Breast epithelium (tissue), 4 donors: ENCODE measurements at places on chromosomes 7 and 10. TPM values are rescaled to one million over a fixed set of nuclear protein-coding genes. Genes with fewer than 3 reads are reported as not detected.

The TMEM236 gene
- 0.66 TPM for total RNA-seq

The RPS24 gene
- total RNA-seq = 3,927 TPM

The PRF1 gene
- 2.2 TPM for total RNA-seq

The CTAGE4 gene
- total RNA-seq = 31.5 TPM

The LHPP gene
- 19.6 TPM for total RNA-seq

The RARRES2 gene
- total RNA-seq = 267 TPM

The GSAP gene
- total RNA-seq = 25.8 TPM

The HHEX gene
- 4.4 TPM for total RNA-seq

GRCh38 chr7:106069471-106070200 is 42.5 kb downstream of the SYPL1 start:
- H3K4me3 ChIP-seq = no peak overlapping the region
- peaks cover 2% of the 10 kb centered on the region for H3K4me1 ChIP-seq
- H3K27ac ChIP-seq = peak overlapping the region; percentile 71

DNA sequence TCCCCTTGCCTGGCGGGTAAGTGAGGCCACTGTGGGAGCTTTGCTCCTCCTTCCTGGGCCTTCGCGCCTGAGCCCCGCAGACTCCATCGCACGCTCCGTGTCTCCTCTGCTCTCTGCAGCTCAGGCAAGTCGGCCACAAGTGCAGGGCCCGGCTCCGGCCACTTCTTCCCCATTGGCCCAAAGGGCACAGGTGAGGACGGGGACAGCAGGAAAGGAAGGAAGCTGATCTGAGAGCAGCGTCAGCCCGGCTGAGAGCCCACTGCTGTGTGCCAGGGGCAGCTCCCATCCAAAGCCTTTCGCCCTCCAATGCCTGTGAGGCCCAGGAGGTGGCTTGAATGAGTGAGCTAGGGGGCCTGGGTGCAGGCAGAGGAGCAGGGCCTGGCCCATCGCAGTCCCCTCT is 33.7 kb upstream of the RHEB start:
- H3K4me3 ChIP-seq = no peak overlapping the region
- H3K27ac ChIP-seq = peak overlapping the region; percentile 75

- no peak overlapping the region for H3K4me3 ChIP-seq
- H3K36me3 ChIP-seq = no peaks in the 10 kb centered on the region
- no peaks in the 10 kb centered on the region for H3K27me3 ChIP-seq
- no peak overlapping the region for H3K27ac ChIP-seq
- DNase-seq = no peak
These were observed 804.2 kb downstream of the MAGI2 start for GRCh38 chr7:78649236-78649635.

DNA sequence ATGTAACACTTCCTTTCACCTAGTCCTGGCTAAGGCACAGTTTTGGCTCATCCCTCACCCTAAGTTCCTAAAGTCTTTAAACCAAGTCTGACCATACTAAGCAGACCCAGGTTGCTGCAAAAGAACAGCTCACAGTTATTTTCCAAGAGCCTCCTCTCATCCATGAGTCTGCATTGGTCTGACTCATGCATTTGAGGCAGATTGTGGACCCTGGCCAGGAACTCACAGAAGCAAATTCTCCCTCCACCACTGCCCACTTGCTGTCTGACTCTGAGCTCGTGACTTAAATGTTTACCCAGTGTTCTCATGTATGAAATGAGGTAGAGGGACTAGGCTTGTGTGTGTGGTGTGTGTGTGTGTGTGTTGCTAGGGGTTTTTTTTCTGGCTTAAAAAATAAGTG is 1272.8 kb downstream of the TYW1 start:
- no peak overlapping the region for H3K27ac ChIP-seq
- DNase-seq = no peak
- no peaks in the 10 kb centered on the region for H3K36me3 ChIP-seq
- no peaks in the 10 kb centered on the region for H3K4me1 ChIP-seq
- H3K4me3 ChIP-seq = no peak overlapping the region

- H3K4me1 ChIP-seq = peaks cover 8% of the 10 kb centered on the region
- no peak overlapping the region for H3K27ac ChIP-seq
- H3K36me3 ChIP-seq = no peaks in the 10 kb centered on the region
- no peak for DNase-seq
- H3K27me3 ChIP-seq = peaks cover 92% of the 10 kb centered on the region
These were observed 6.5 kb downstream of the EVX1 start for GRCh38 chr7:27248911-27249723.

- no peak overlapping the region for H3K27ac ChIP-seq
- H3K27me3 ChIP-seq = no peaks in the 10 kb centered on the region
- no peaks in the 10 kb centered on the region for H3K36me3 ChIP-seq
- no peak overlapping the region for H3K4me3 ChIP-seq
These were observed 489.1 kb upstream of the PODXL start for GRCh38 chr7:132045481-132045980.

GRCh38 chr7:49611951-49612350 is 161.5 kb upstream of the VWC2 start:
- no peaks in the 10 kb centered on the region for H3K27me3 ChIP-seq
- H3K4me1 ChIP-seq = no peaks in the 10 kb centered on the region
- H3K27ac ChIP-seq = no peak overlapping the region
- no peaks in the 10 kb centered on the region for H3K36me3 ChIP-seq

DNA sequence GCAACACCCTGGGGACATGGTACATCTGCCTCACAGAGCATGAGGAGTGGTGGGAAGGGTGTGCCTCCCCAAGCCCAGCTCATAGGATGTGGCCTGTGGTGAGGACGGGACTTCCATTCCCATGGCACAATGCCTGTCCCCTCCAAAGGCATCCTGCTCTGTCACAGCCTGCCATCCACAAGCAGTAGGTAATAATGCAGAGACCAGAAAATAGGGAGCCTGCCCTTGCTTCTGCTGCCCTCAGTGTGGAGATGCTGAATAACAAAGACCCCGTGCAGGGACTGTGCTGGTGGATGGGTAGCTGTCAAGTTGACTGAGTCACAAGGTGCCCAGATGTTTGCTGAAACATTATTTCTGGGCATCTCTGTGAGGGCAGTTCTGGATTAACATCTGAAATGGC is 199.9 kb upstream of the GRB10 start:
- no peak for DNase-seq
- H3K36me3 ChIP-seq = no peaks in the 10 kb centered on the region
- H3K27me3 ChIP-seq = no peaks in the 10 kb centered on the region
- H3K4me3 ChIP-seq = no peak overlapping the region
- no peaks in the 10 kb centered on the region for H3K4me1 ChIP-seq

DNA sequence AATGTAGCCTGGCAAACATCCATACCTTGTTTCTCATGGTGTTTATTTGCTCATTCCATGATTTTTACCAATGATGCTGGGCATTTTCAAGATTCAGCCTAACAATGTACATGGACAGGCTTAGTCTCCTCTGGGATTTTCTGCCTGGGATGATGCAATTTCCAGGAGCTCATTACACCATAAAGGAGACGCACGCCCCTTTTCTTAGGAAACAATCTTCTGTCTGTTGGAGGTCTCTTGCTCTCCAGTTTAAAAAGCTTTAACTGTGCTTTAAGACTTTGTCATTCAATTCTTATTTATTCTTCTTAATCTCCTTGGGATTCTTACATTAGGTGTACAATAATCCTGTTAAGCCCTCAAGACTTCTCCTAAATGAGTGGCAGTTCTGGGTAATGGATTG is 150.3 kb upstream of the NRP1 start:
- H3K27ac ChIP-seq = no peak overlapping the region
- H3K27me3 ChIP-seq = no peaks in the 10 kb centered on the region
- DNase-seq = no peak
- H3K36me3 ChIP-seq = no peaks in the 10 kb centered on the region
- no peak overlapping the region for H3K4me3 ChIP-seq

- peak; percentile 73 for DNase-seq
- peak within 1 kb of the TSS; percentile 94 for H3K4me3 ChIP-seq
- H3K27ac ChIP-seq = peak within 1 kb of the TSS; percentile 98
- no peaks in the 10 kb centered on the region for H3K4me1 ChIP-seq
- H3K36me3 ChIP-seq = no peaks in the 10 kb centered on the region
These were observed at the start of gene ZC3HAV1 for GRCh38 chr7:139109188-139109982. ZC3HAV1 (minus strand) TSS chr7:139109720; CDS start chr7:139109331, 389 bp downstream.

DNA sequence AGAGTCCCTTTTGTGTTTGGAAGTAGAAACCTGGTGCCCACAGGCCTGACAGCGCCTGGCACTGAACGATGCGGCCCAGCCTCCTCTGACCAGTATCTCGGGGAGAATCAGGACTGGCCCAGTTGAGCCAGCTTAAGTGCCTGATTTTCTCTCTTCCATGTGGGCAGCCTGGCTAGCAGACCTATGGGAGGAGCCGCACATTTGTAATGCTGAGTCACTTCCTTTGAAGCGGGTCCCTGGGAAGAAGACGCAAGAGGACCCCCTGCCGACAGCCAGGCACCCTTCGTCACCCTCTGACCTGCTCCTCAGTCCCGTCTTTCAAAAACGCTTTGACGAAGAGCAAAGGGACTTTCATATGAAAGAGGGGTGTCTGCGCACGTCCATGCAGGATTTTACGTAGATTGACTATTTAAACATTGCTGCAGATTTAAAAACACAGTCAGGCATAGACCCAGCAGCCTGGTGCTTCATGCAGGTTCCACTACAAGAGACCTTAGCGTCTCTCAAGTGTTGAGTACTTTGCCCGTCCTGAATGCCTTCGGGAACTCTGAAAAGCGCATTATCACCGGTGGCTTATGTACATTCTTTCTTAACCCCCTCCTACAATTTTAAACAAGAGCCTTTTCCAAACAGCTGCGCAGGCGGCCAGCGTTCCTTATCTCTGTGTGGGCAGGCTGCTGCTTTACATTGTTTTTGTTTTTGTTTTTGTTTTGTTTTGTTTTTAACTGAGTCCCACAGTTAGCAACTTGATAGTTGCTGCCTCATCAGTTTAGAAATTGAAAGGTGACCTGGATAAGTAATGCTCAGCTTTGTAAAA is 36.5 kb upstream of the AP5Z1 start:
- peak overlapping the region; percentile 8 for H3K4me3 ChIP-seq
- DNase-seq = no peak
- no peaks in the 10 kb centered on the region for H3K36me3 ChIP-seq
- no peaks in the 10 kb centered on the region for H3K27me3 ChIP-seq

GRCh38 chr7:157568770-157569584 is 232.2 kb downstream of the DNAJB6 start:
- no peak overlapping the region for H3K27ac ChIP-seq
- H3K27me3 ChIP-seq = no peaks in the 10 kb centered on the region
- peak overlapping the region; percentile 62 for H3K4me3 ChIP-seq
- H3K36me3 ChIP-seq = no peaks in the 10 kb centered on the region
- peak; percentile 20 for DNase-seq

- DNase-seq = no peak
- peak overlapping the region; percentile 76 for H3K27ac ChIP-seq
- no peak overlapping the region for H3K4me3 ChIP-seq
- H3K27me3 ChIP-seq = no peaks in the 10 kb centered on the region
- no peaks in the 10 kb centered on the region for H3K4me1 ChIP-seq
These were observed 1.2 kb upstream of the ANLN start for GRCh38 chr7:36388423-36388822.

DNA sequence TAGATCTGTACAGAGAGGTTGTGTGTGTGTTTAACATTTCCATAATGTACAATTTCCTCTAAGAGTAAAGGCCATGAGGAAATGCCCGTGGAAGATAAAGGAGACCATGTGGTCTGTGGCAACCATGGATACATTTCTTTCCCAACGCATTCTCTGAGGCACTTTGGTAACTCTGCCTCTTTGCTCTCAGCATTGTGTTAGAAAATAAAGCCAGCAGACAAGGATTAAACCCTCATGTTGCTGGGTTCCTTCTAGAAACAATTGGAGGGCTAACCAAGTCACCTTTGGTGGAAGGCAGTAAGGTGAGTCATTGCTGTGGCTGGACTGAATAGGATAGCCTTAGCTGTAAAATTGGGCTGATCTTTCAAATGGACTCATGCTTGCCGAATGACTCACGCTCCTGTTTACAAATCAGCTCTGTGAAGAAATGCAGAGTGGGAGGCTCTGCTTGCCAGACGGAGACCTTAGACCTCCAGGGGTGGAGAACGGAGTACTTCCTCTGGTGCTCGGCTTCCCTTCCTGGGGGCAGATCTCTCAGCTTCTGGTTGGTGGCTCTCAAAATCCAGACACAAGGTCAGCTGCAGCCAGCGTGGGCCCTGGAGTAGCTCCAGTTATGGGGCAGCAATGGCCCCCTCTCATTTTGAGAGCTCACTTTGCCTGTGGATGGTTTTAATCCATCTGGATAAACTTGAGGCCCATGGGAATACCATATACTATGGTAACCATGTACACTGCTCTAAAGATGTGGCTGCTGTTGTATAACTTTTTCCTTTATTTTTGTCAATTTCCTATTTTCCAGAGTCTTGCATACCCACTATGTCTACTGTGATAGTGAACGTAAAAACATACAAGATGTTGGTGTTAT is 137.3 kb downstream of the TCF7L2 start:
- peaks cover 3% of the 10 kb centered on the region for H3K4me1 ChIP-seq
- H3K27me3 ChIP-seq = no peaks in the 10 kb centered on the region
- no peak overlapping the region for H3K4me3 ChIP-seq
- DNase-seq = no peak
- H3K36me3 ChIP-seq = no peaks in the 10 kb centered on the region
- peak overlapping the region; percentile 67 for H3K27ac ChIP-seq
